Stimulated activated CD8-positive, alpha-beta memory T cell treated with anti-CD3 and anti-CD28 coated beads, Interleukin-15, amount 100 ng/mL, for 48 hours (primary cell): ENCODE measurements at places on chromosomes 6 and 20.

DNA sequence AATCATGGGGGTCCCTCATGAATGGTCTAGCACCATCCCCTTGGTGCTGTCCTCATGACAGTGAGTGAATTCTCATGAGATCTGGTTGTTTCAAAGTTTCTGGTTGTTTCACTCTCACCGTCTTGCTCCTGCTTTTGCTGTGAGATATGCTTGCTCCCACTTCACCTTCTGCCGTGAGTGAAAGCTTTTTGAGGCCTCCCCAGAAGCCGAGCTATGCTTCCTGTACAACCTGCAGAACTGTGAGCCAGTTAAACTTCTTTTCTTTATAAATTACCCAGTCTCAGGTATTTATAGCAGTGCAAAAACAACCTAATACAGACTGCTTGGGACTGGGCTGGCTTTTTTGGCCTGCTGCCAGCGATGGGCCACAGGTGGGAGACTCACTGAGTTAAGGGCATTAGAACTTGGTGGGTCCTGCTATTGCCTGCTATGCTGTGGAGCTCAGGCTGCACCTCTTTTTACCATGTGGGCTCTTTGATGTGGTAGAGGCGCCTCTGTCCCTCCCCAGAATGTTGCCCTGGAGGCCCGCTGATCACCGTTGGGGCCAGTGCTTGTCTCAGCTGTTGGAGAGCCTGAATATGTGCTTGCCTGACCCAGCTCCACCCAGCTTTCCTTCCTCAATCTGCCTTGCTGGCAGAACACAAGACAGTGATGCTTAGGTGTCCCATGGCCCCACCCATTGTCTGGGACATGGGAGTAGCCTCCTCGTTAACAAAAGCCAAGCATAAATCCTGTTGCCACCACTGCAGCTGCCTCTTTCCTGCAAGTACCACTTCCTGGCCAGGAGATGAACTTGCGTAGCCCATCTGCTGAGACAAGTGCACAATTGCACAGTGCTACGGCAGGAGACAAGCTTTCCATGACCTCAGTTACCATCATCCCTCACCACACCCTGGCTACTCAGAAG is 47.1 kb downstream of the IGF2R start:
- no peak for DNase-seq

- DNase-seq = no peak
Observed at GRCh38 chr6:7747901-7748504, 22.1 kb downstream of the BMP6 start.

DNA sequence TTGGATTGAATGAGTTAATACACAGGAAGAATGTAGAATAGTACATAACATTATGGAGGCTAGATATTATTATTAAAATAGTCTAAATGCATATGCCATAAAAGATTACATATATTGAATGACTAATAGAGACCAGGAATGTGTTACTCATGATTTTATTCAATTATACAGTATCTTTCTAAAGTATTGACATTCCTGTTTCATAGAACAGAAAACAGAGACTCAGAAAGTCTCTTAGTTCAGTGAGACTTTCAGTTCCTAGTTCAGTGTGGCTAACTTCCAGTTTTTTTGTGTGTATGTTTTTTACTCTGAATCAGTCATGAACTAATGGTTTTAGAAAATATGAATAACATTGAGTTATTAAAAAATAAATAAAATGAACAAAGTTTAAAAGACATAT is 34.6 kb upstream of the TMEM244 start:
- no peak for DNase-seq

- no peak for DNase-seq
Observed at GRCh38 chr20:63625771-63626423, 1.0 kb downstream of the GMEB2 start.

- no peak for DNase-seq
Observed at GRCh38 chr20:44748005-44748370, 2.3 kb downstream of the KCNK15 start.

DNA sequence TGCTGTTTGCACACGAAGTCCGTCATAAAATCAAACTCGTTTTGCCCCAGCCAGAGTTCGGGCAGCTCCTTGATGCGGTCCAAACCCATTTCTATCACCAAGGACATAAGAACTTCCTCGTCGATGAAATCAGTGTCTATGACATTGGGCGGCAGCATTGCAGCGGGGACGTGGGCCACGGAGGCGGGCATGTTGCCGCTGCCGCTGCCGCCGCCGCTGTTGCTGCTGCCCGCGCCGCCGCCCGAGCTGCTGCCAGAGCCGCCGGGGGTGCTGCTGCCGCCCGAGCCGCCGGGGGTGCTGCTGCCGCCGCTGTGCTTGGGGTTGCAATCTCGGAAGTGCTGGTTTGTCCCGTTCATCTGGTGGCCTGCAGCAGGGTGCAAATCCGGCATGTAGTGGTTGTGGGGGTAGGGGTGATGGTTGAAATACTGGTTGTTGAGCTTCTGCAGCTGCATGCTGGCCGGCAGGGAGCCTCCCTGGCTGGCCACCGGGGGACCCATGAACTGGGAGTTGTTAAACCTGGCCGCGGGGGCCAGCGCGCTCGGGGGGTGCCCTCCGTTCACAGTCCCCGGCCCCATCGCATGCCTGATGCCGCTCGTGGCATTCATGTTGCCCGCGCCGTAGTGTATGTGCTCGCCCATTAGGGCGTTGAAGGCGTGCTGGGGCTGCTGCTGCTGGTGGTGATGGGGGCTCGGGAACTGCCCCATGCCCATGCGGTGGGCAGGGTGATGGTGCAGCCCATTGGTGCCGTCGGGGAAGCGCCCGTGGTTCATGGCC is 1.1 kb downstream of the CITED2 start:
- peak; percentile 69 for DNase-seq

DNA sequence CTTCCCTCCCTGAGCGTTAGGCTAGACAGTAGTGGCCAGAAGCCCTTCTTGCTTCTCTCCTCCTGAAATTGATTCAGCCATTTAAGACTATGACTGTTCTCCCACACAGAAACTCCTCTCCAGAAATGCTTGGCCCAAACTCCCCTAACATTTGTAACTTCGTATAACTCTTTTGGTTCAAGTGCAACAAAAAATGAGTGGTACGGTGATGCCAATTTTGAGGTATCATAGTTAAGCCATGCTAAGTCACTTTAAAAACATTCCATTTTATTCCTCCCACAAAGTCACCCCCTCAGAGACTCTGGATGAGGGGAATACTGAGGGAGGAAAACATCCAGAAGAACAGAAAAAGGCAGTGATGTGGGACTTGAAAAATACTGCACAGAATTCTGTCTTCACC is 21.1 kb upstream of the ROS1 start:
- no peak for DNase-seq

- DNase-seq = no peak
Observed at GRCh38 chr6:101980924-101981323, 587.4 kb downstream of the GRIK2 start.

GRCh38 chr20:17827759-17828559 is 128.2 kb downstream of the BANF2 start:
- DNase-seq = no peak

DNA sequence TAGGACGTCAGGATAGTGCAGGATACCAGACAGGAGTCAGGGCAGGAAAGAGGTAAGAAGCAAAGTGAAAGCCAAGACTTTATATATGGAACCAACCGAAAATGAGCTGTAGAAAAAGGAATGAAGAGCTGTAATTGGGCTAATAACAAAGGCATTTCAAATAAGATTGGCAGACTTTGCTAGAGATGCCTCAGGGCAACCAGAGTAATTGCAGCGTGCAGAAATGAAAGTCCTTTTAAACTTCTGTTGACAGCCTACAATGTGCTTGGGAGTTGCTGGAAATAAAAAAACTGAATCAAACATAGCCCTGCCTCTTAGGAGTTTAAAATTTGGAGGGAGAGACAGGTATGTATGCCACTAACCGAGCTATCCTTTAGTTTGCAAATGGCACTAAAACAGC is 56.4 kb upstream of the NKX2-4 start:
- DNase-seq = no peak

GRCh38 chr6:160041608-160042007 is 72.7 kb downstream of the IGF2R start:
- no peak for DNase-seq

GRCh38 chr6:167826230-167826895 is 348 bp upstream of the AFDN start:
- peak; percentile 25 for DNase-seq

DNA sequence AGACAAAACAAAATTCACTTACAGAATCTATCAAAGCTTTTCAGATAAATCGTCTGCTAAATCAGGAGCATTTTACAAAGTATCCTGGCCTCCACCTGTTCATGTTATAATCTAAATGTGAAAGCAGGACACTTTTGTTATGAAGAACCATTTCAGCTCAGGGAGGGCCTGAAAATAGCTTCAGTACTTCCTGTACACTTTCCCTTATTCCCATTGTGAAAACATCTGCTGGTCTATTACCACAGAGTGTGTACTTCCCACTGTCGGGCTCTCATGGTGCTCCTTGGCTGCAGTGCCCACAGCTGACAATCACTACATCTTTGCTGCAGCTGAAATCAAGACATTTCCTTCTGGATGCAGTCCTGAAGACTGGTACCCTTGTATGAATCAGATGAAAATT is 128.1 kb downstream of the OPRM1 start:
- no peak for DNase-seq

DNA sequence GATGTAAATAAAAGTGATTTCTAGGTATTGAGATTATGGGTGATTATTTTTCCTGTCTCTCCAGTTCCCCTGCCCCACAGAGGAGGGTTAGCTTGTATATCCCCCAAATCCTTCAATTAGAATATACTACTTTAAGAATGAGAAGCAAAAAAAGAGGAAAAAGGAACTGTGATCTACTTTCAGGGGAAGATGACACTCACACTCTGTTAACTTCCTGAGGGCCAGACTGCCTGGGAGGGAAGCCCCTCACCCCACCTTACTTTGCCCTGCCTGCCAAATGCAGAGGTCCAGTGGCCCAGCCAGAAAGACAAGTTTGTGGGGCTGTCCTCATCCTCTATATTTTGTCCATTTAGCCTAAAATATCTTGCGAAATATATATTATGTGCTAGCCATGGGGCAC is 9.2 kb upstream of the LY86 start:
- no peak for DNase-seq

DNA sequence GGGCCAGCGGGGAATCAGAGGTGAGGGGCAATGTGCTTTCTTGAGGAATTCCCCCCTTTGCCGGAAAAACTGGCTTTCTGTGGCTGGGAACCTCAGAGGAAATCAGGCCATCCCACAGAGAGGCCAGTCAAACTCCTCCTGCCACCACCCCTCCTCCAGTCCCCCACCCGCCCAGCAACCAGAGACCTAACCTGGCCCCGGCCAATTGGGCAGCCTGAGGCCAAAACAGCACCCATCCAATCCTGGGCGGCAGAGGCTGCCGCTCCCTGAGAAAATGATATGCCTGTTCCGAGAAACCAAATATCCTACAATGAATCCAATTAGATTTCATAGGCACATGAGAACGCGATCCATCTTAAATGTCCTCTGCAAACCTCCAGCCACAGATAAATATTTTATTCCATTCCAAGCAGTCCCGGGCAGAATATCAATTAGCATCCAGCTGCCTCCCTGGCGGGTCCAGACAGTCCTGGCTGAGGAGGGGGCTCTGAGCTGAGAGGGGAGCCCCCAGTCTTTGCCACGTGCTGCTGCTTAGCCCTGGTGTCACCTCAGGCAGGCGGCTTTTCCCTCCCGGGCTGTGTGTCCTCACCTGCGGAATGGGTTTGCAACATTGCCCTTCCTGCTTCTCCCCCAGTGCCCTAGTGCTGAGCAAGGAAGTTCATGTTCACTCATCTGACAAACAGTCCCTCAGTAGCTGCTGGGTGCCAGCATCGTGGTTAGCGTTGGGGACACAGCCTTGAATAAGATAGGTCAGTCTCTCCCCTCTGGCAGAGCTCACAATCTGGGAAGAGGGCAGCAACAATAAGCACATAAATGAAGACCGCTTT is 95.0 kb downstream of the DLGAP4 start:
- DNase-seq = no peak

DNA sequence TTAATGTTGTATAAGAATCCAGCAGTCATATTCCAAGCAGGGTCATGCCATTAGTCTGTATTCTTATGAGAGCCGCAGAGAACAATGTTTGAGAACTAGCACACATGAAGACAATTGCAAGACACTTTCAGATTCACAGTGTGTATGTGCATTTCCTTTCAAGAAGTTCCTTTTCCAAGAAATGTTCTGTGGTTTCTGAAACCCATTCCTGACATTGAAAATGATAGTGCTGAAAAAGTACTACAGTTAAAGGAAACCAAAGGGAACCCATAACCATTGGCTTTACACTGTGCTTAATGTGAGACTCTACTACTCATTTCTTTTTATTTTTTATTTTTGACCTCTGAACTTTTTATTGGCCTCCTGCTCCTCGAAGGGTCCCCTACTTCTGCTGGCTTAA is 4.2 kb upstream of the CALHM6 start:
- DNase-seq = no peak

- no peak for DNase-seq
Observed at GRCh38 chr6:8389036-8389818, 46.1 kb downstream of the SLC35B3 start.

GRCh38 chr6:138815221-138815620 is 19.3 kb downstream of the ECT2L start:
- DNase-seq = no peak

DNA sequence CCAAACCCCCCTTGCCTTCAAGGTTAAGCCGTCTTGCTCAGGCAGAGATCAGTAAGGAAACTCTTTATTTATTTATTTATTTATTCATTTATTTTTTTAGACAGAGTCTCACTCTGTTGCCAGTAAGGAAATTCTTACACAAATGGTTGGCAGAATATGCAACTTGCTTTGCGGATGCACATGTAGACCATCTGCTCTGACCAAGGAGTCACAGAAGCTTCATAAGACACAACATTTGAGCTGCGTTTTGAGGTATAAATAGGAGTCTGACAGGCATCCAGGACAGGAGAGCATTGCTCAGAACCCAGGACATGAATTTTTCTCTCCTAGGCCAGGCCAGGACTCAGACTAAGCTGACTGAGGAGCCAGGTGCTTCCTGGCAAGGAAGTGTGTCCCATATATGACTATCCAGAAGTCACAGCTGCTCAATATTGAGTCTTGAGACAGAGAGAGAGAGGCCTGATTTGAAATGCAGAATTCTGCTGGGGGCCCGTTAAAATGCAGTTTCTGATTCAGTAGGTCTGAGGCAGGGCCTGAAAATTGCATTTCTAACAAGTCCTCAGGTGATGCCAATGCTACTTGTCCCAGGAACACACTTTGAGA is 43.9 kb downstream of the HLA-A start:
- DNase-seq = no peak

- DNase-seq = no peak
Observed at GRCh38 chr6:71386215-71386614, 97.6 kb downstream of the OGFRL1 start.

DNA sequence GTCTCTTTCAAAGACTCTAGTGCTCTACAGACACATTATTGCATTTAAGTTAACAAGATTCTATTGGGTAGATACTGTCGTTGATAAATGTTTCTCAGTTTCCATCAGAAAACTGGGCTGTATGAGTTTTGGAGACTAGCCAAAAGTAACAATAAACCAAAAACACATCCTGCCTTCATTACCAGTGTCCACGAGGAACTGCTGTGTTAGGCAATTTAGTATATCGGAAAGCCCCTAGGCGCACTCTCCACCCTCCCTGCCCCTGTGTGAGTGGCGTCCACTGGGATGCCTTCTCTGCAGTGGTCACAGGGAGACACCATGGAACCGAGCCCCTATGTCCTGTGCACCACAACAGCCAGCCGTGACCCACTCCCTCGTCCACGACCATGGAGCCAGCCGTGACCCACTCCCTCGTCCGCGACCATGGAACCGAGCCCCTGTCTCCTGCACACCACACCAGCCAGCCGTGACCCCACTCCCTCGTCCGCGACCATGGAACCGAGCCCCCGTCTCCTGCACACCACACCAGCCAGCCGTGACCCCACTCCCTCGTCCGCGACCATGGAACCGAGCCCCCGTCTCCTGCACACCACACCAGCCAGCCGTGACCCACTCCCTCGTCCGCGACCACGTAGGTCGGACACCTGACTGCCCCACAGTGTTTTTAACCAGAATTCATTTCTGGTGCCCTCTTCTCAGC is 35.3 kb downstream of the DLL1 start:
- DNase-seq = no peak
